Fibroblast of lung (primary cell): ENCODE measurements at places on chromosomes 6 and 20. TPM values are rescaled to one million over a fixed set of nuclear protein-coding genes. Genes with fewer than 3 reads are reported as not detected.

GRCh38 chr20:1945134-1945618, 48.7 kb downstream of the PDYN start:
- peak; percentile 47 for DNase-seq

VSX1 gene
- polyA plus RNA-seq: not detected in 2 replicates

GRCh38 chr6:21198032-21198640, 395.4 kb upstream of the SOX4 start:
- no peak for DNase-seq

GRCh38 chr6:118565311-118565960, 17.3 kb downstream of the PLN start:
- peak; percentile 21 for DNase-seq

C20orf204 gene
- polyA plus RNA-seq: 0.02 TPM in 2 replicates

SLC22A2 gene
- polyA plus RNA-seq: not detected in 2 replicates

DNA sequence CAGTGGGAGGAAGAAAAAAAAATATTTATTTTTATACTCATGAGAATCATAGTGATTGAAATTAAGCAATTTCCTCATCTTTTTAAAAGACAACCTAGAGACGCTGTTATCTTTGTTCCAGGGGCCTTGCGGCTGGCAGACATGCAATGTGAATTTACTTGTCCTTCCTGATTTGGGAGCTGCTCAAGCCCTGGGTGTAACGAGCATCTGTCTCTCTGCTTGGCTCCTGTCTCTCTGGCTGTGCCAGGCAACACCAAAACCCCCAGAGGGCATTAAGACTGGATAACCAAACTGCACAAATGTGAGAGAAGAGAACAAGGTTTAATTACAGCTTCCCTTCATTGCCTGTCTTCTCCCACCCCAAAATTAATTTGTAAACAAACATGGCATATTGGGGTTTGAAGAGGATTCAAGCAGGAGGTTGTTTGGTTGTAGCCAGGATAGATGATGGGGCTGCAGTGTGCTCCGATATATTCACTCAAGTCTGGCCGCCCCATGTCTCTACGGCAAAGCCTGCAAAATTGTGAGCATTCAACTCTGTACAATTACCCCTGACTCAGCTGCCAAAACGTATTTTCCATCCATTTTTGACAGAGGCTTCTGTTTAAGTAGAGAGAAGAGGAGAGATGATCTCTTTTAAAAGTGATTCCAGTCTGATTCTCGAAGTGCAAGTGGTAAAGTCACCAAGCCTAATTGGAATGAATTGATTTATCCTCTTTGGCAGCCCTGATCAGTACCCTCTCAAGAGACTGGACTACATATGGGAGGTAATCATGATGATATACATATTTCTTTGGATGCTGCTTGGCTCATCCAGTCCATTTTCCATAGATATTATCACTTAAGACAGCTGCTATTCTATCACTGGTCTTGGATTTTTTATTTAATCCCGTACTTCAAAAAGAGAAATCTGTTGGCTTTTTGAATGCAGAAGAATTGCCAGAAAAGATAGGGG, 170.2 kb downstream of the SLC24A3 start:
- DNase-seq: no peak

DNA sequence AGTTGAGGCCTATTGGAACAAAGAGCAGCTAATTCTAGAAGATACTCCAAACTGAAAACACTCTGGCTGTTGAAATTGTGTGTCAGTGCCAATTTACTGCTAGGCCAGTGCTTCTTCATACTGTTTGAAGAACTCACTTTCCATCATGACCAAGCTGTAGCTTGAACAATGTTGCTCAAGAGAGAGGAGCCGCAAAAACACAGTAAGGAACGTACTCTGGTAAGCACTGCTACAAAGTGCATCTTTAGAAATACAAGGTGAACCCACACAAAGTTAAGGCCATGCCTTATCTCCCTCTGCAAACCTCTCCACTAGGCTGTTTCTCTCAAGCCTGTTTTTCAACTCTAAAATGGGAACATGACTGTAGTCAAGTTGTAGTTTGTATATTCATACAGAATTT, 74.5 kb upstream of the TULP1 start:
- no peak for DNase-seq

- no peak for DNase-seq
Observed at GRCh38 chr6:70847106-70848084, 109.5 kb downstream of the B3GAT2 start.

GRCh38 chr6:41937472-41937860, 4.1 kb downstream of the CCND3 start:
- no peak for DNase-seq

PLTP gene
- polyA plus RNA-seq: 28.5 and 63.1 TPM in 2 replicates

DNA sequence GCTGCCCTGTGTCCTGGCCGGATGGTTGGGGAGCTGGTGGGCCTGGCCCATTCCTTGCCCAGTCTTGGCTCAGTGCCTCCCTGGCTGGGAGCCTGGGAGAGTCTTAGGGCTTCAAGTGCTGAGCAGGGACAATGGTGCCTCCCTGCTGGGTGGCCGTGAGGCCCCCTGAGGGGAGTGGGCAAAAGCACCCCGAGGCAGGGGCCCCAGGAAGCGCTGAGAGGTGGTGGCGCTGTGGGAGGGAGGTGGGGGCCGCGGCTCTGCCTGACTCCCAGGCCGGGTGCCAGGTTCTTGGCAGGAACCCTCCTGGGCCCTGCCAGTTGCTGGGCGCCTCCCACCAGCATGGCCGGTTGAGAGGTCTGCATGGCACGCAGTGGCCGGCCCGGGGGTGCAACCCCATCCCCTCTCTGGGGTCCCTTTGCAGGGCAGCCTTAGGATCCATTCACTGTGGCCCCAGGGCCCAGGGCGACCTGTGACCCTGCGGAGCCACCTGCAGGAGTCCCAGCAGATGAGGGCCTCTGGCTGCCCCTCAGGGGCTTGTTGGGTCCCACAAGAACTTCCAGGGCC, 9.2 kb upstream of the RPS21 start:
- no peak for DNase-seq

MYL9 gene
- polyA plus RNA-seq: 178 and 457 TPM in 2 replicates

KCNQ5 gene
- 0.74 and 3.1 TPM in 2 replicates for polyA plus RNA-seq

DNA sequence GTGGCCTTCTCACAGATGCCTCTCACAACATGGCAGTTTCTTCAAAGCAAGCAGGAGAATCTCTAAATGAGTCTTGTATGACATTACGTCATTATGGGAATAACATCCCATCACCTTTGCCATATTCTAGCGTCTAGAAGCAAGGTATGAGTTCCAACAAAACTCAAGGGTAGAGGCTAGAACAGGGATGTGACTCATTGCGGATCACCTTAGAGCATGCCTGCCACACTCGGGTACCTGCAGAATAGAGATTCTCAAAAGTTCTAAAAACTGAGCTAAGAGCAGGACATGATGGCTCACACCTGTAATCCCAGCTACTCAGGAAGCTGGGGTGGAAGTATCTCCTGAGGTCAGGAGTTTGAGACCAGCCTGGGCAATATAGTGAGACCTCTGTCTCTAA, 182.8 kb downstream of the SLC16A10 start:
- no peak for DNase-seq

CDSN gene
- polyA plus RNA-seq: not detected in 2 replicates

PRPF6 gene
- polyA plus RNA-seq: 28.2 and 40.5 TPM in 2 replicates

PHACTR1 gene
- polyA plus RNA-seq: 0.43 and 0.60 TPM in 2 replicates

DYNLT2 gene
- polyA plus RNA-seq: 0.42 and 0.49 TPM in 2 replicates
